Suppressor macrophage (primary cell): ENCODE measurements at places on chromosomes 13 and 19.

DNA sequence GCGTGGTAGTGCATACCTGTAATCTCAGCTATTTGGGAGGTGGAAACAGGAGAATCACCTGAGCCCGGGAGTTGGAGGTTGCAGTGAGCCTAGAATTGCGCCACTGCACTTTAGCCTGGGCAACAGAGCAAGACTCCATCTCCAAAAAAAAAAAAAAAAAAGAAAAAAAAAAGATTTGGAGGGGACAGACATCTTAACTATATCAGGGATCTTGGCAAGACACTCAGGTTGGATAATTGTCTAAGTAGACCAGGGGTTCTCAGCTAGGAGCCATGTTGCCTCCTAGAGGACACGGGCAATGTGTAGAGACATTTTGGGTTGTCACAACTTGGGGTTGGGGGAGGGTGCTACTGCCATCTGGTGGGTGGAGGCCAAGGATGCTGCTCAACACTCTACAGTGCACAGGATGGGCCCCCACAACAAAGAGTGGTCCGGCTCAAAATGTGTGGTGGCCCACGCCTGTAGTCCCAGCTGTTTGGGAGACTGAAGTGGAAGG, 1.9 kb upstream of the ZNF580 start:
- DNase-seq, result peak; percentile 75

- DNase-seq, result no peak
Observed at GRCh38 chr19:49104229-49104864, 9.8 kb upstream of the LIN7B start.

- DNase-seq, result no peak
Observed at GRCh38 chr13:107124730-107125129, 556.8 kb upstream of the ARGLU1 start.

- DNase-seq, result peak; percentile 6
Observed at GRCh38 chr19:15551293-15552004, 43.1 kb downstream of the CYP4F22 start.

DNA sequence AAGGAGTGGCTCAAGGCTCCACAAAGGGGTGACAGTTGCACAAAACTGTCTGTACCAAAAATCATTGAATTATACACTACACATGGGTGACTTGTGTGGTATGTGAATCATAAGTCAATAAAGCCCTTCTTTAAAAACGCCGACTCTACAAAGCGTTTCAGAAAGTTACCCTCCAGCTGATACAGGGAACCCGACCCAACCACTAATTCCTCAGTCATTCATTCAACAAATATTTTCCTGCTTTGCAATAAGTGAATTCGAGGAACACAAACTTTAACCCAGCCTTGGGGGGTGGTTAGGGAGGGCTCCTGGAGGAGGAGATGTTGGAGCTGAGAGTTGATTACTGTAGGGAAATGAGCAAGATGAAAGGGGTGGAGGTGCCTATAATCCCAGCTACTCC, 32.0 kb downstream of the LTBP4 start:
- no peak for DNase-seq

- DNase-seq, result no peak
Observed at GRCh38 chr13:109809216-109809932, 23.0 kb upstream of the IRS2 start.
